ENCODE measurements at places on chromosomes 1 and 21. TPM values are rescaled to one million over a fixed set of nuclear protein-coding genes. Genes with fewer than 3 reads are reported as not detected.

Gene S100A9
- 38.7 TPM for polyA plus RNA-seq

DNA sequence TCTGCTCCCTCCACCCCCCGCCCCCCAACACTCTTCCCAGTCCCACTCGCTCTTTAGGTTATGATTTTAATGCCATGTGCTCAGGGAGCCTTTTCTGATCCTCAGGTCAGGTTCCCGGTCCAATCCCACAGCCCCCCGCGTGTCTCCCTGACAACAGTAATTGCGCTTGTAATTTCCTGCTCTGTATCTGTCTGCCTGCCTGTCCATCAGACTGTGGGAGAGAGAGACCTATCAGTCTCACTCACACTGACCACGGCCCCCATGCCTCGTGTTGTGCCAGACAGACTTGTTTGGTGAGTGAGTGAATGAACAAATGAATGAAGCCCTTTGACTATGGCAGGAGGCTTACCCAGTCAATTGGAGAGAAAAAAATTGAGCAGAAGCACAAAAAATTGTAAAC is 50.8 kb upstream of the ECE1 start:
- DNase-seq: no peak

DNA sequence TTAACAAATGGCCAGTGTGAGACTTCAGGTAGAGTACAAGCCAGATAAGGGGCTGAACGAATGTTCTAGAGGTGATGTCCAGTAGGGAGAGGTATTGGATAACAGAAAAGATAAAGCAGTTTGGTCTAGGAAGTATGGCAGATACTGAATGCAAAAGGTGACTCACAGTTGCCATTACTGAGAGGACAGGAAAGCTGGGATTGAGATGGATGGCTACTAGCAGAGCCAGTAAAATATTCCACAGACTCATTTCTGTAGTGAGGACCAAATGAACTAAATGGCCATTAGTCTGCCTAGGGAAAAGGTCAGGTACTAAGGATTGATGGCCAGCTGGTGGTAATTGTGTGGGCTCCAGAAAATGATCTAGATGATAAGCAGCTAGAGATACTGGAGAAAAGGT is 11.5 kb downstream of the MACO1 start:
- DNase-seq: no peak

Gene TMEM82
- not detected for polyA plus RNA-seq

GRCh38 chr1:95384567-95384966 is 150.6 kb downstream of the RWDD3 start:
- DNase-seq: no peak

- no peak for DNase-seq
Observed at GRCh38 chr1:39258146-39258924, 53.8 kb downstream of the MACF1 start.

DNA sequence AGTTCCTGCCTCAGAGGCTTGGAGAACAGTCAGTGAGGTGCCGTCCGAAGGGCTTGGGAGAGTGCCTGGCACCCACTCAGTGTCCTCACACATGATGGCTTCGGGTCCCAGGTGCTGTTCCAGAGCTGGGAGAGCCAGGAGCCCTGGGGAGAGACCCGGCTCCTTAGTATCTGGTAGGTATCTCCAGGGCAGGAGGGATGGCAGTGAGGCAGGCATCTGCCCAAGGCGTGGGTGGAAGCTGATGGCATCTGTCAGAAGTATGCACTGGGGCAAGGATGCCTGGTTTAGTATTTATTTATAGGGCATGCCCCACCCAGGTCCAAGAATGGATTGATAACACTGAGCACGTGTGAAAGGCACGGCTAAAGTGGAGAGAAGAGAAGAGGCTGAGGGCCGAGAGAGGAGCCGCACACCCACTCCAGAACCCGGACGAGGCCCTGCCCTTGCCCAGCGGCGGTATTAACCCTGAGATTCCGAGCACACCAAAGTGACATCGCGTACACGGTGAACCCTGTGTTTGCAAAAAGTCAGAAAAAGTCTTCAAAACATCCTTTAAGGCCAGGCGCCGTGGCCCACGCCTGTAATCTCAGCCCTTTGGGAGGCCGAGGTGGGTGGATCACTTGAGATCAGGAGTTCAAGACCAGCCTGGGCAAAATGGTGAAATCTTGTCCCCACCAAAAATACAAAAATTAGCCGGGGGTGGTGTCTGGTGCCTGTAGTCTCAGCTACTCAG is 2.4 kb downstream of the TP73 start:
- DNase-seq: no peak

Gene CD1E
- not detected for polyA plus RNA-seq

DNA sequence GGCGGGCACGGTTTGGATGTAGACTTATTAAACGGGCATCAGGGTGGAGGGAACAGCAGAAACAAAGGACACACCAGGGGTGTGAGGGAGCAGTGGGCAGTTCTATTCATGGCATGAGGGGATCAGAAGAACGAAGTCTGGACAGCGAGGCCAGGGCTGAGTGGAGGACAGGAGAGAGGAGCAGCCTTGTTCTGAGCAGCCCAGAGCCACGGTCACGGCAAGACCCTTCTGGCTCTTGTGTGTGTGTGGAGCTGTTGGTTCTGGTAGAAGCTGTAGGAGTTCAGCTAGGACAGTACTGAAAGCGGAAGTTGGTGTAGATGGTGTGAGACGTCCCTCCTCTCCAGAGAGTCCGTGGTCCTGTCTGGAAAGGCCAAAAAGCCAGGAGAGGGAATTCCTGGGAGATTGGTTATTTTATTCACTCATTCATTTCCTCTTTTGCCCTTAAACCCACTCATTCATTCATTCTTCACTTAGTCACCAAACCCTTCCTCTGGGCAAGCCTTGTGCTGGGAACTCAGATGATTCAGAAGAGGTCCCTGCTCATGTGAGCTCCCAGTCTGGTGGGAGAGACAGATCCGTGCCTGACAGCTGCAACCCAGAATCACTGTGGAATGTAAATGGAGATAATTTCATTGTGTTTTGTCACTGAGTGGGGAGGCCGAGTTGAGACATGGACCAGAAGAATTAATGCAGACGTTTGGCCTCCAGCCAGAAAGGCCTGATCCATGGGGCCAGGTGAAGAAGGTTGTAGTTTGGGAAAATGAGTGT is 4.1 kb upstream of the ACOT11 start:
- DNase-seq: no peak

DNA sequence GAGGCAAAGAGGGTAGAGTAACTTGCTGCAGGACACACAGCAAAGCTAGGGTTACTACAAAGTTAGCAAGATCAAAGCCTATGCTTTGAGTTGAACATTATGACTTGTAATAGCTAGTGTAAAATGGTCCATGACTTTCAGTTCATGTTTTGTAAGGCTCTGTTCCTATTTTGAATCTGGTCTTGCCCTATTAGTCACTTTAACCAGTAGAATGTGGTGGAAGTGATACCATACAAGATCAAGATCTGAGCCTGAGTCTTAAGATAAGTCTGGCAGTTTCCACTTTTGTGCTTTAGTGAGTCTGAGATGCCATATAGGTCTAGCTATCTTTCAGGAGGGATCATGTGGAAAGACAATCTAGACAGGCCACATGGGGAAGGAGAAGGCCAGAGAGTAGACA is 282.1 kb upstream of the BRINP3 start:
- DNase-seq: no peak

Gene LMX1A
- polyA plus RNA-seq: not detected

- DNase-seq: no peak
Observed at GRCh38 chr1:94098585-94099111, 22.3 kb downstream of the ABCA4 start.

DNA sequence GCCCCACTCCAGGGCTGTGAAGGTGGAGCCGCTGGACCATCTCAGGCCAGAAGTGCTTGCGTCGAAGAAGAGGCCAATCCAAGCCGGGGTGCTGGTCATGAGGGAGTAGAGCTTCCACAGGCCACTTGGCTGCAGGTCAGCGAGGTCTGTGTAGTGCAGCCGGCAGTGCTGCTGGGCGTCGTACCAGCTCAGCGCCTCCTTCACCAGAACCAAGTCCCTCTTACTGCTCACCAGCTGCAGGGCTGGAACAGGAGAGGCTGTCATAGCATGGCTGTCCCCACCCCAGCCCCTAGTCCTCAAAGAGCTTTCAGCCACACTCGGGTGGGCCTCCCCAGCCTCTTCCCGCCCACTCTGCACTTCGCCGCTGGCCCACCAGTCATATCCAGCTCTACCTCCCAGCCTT is 2.2 kb downstream of the CLEC20A start:
- no peak for DNase-seq

DNA sequence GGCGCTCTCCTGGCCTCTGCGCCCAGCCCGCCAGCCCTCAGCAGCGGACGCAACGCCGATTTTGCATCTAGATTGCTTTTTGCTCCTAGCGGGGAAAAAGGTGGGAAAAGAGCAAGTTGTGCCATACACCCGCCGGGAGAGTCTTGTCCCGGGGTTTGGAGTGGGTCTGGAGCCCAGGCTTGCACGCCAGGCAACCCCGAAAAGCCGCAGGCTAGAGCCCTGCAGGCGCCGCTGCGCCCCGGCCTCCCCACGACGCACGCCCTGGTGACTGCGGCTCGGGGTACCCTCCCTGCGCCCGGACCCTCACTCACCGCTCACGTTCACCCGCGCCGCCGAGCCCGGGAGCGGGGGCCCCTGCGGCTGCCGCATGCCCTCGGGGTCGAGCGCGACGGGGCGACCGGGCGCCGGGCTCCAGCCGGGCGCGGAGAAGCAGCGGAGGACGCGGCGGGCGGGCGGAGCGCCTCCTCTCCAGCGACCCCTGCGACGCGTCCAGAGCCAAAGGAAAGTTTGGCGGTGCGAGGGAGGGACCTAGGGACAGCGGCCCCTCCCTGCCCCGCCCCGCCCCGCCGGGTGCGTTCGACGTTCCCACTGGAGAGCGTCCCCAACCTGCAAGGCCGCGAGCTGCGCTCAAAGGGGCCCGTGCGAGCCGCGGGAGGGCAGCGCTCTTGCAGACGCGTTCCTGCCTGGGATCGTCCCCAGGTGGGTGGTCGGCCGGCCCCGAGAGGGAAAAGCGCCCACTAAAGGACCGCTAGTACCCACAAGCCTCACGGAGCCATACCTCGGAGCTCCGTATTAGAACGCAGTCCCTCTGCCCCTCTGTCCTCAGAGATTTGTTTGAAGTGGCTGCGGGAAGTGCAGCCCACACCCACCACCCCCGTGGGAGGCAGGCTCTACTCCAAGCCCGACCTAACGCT is at the start of gene LPAR3:
Gene LPAR3 (minus strand): TSS at position 502 of the 914 bp plus-strand sequence. CDS start 27,086 bp downstream, outside the sequence.
- DNase-seq: no peak

- DNase-seq: peak; percentile 39
Observed at GRCh38 chr1:211247921-211248320, 11.2 kb upstream of the RCOR3 start.

Gene S100A8
- polyA plus RNA-seq: 33.2 TPM

DNA sequence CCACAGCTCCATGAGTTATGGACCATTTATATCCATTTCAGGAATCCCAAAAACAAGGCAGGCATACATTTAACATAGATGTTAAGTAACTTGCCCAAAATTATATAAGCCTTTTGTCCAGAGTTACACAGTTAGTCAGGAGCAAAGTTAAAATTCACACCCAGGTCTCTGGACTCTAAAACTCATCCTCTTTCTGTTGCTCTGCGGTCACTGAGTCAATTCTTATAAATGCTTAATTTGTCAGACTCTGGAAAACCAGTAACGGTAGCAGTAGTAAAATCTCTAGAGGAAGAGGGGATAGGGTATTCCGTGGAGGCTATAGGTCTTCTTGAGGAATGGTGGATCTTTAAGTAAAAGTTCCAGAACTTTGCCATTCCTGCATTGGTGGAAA is 223.6 kb upstream of the JUN start:
- DNase-seq: no peak

GRCh38 chr1:33339413-33339812 is 18.5 kb upstream of the A3GALT2 start:
- no peak for DNase-seq

- DNase-seq: no peak
Observed at GRCh38 chr1:190615818-190616217, 138.2 kb upstream of the BRINP3 start.

DNA sequence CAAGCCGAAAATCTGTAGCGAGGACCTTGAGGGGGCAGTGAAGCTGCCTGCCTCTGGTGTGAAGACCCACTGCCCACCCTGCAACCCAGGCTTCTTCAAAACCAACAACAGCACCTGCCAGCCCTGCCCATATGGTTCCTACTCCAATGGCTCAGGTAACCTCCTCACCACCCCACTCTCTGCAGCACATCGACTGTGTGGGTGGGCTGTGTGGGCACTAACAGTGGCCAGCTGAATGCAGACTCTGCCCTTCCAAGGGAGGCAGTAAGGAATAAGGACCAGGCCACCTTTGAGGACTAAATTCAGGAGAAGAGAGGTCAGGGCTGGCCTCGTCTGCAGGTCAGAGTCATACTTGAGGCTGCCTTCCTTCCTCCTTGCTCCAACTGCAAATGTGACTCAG is 25.5 kb upstream of the SARS1 start:
- DNase-seq: no peak

Gene HTR6
- not detected for polyA plus RNA-seq

DNA sequence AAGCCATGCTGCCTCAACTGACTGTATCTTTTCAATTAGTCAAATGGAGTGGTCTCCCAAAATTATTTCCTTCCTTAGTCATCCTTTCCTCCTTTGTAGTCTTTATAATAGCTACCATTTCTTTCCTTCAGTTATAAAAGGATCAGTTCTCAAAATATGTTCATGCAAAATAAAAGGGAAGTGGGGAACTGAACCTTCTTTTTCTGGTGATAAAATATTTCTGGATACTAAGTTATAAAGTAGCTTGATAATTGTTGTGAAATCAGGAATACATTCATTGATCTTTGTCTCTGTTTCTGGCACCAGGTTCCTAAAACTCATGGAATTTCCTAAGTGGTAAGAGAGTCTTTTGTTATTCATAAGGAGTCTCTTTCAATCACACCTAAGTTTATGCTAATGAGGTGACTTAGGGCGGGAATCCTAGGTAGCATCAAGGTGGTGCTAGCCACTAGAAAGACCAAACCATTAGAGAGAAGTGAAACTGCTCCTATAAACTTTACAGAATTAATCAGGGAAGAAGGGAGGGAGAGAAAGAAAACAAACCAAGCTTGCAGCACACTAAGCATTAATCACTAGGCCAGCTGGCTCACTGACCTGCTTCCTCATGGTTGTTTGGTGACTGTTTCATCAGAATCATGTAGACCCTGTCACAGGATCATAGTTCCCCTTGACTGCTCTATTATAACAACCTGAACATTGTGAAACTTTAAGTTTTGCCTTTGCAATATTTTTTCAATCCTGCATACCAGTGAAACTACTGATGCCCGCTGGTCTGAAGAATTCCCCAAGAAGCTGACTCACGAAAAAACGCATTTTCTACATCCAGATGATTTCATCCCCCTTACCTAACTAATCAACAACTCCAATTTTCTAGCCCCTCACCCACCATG is 161.6 kb upstream of the PTBP2 start:
- DNase-seq: no peak

- no peak for DNase-seq
Observed at GRCh38 chr1:52665006-52665941, 32.3 kb downstream of the SHISAL2A start.

- DNase-seq: no peak
Observed at GRCh38 chr1:10388387-10388715, 10.5 kb upstream of the PGD start.

- no peak for DNase-seq
Observed at GRCh38 chr1:3000214-3000613, 21.1 kb upstream of the ACTRT2 start.

Measured in left lung (tissue), 14 donors.